Activated naive CD4-positive, alpha-beta T cell treated with anti-CD3 and anti-CD28 coated beads for 36 hours (primary cell): ENCODE measurements at places on chromosomes 3 and 15. TPM values are rescaled to one million over a fixed set of nuclear protein-coding genes. Genes with fewer than 3 reads are reported as not detected.

Gene TM4SF4
- total RNA-seq, result not detected

- no peak for DNase-seq
Observed at GRCh38 chr3:138222942-138223287, 35.8 kb downstream of the ARMC8 start.

Gene IGSF10
- total RNA-seq, result not detected

DNA sequence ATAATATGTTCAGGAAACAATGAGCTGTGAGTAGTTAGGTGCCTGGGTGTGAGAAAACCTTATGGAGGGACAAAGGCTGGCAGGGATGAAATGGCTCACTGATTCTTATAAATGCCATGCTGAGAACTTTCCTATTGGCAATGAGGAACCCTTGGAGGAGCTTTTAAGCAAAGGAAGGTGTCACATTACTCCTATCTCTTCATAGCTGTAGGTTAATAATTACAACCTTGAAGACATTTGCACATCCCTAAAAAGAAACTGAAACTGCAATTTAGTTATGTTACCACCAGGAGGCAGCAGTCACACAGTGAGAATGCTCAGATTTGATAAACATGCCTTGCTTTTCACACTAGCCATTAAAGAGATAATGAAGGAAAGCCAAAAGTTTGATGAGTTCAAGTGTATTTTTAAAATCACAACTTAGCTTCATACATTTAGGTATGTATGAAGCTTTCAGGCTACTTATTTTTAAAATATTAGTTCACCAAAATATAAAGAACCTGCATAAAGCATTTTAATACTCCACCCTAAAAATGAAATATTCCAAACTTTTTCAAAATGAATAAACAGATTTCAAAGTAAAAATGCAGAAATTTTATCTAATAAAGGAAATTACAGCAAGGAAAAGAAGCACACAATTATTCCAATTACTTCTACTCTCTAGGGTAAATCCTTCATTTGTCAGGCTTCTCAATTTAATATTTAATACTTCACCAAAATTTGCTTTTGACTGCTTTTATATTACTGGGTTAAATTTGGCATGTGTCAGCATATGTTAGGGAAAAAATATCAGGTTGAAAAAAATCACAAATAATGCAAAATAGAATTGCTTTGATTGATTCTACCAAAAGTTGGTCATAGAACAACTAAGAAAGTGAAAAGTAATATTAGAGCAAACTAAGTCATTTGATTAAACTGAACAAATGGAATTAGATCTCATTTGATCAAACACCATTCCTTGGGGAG is 136.9 kb upstream of the SLC2A2 start:
- peak; percentile 44 for DNase-seq

DNA sequence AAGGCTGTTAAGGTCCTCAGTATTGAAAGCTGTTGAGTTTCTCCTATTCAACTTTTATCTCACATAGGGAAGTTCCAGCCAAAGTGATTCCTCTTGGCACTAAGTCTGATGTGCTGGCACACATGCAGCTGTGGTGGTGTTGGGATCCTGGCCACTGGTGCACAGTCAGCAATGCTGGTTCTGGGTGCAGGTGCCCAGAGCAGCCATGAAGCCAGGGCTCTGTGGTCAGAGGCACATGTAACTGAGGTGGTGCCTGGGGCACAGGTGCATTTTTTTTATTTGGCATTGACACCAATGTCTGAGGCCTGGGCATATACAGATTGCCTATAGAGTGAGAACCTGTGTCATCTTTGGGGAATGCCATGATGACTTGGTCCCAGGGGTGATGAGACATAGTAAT is 271.4 kb downstream of the POLQ start:
- no peak for DNase-seq

- no peak for DNase-seq
Observed at GRCh38 chr15:28191832-28192231, 92.7 kb upstream of the OCA2 start.

DNA sequence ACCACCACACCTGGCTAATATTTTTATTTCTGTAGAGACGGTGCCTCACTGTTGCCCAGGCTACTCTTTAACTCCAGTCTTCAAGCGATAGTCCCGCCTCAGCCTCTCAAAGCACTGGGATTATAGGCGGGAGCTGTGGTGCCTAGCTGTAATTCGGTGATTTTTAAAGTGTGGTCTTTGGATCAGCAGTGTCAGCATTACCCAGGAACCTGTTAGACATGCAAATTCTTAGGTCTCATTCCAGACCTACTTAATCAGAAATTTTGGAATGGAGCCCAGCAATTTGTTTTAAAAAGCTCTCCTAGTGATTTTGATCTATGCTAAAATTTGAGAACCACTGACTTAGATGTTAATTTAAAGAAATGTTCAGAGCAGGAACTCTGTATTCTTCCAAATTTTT is 51.9 kb downstream of the GOLM2 start:
- no peak for DNase-seq

GRCh38 chr3:2097641-2098191 is 950 bp upstream of the CNTN4 start:
- no peak for DNase-seq

- no peak for DNase-seq
Observed at GRCh38 chr15:59456114-59456513, 18.1 kb downstream of the FAM81A start.

DNA sequence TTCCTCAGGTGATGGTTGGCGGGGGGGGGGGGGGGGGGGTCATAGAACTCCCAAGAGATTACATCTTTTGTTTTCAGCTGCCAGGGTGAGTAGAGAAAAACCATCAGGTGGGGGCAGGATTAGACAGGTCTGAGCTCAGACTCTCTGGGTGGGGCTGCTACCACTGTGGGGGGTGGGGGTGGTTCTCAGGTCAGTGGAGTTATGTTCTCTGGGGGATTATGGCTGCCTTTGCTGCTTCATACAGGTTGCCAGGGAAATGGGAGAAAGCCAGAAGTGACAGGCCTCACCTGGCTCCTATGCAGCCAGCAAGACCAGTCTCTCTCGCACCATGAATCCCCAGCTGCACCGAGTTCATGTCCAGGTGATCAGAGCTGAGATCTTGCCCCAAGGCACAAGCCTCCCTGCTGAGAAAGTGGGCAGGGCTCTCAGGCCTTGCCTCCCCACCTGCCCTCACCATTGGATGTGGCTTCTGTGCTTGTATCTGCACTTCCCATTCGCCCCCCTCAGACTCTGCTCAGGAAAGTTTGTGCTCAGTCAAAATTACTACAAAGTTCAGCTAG is 828.1 kb downstream of the MCTP2 start:
- DNase-seq, result no peak

GRCh38 chr3:113339616-113340244 is 101.6 kb downstream of the CFAP44 start:
- no peak for DNase-seq

GRCh38 chr15:80431635-80432344 is 27.6 kb downstream of the ARNT2 start:
- DNase-seq, result no peak

DNA sequence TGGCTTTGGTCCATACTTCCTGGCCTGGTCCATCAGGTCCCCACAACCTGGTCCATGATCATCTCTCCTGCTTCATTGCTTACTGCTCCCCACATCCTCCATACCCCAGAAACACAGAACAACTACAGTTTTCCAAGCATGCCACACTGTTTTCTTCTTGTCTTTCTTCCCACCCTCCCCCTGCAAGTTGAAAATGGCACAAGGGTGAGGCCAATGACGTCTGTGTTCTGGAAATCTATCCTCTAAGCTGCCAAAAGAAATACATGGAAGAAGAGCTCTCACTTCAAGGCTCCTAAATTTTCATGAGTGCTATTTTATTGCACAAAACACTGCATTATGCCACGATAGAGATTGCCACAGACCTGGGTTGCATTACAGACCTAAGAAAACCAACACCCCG is 404.4 kb downstream of the VPS13C start:
- DNase-seq, result no peak

GRCh38 chr15:90901175-90902039 is 1.7 kb upstream of the MAN2A2 start:
- DNase-seq, result no peak

Gene MTHFS
- total RNA-seq, result 47.0 TPM
